ENCODE measurements at places on chromosomes 5 and 9.

- DNase-seq, result no peak
These were observed 73.3 kb upstream of the PHF24 start for GRCh38 chr9:34884747-34885189.

- DNase-seq, result no peak
These were observed 3.3 kb downstream of the RNF183 start for GRCh38 chr9:113299800-113300292.

GRCh38 chr9:90724112-90724511 is 77.5 kb upstream of the SYK start:
- no peak for DNase-seq

DNA sequence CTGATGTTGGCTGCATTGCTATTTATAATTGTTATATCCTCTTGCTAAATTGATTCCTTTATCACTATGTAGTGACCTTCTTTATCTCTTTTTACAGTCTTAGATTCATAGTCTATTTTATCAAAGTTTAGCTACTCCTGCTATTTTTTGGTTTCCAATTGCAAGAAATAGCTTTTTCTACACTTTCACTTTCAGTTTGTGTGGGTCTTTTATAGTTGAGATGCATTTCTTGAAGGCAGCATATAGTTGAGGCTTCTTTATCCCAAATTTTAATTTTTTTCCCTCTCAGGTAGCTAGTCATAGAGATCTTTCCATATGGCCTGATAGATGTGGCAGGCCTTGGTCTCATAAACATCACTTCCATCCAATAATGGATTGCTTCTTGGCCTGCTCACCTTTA is 228.5 kb downstream of the COMMD10 start:
- DNase-seq, result no peak

DNA sequence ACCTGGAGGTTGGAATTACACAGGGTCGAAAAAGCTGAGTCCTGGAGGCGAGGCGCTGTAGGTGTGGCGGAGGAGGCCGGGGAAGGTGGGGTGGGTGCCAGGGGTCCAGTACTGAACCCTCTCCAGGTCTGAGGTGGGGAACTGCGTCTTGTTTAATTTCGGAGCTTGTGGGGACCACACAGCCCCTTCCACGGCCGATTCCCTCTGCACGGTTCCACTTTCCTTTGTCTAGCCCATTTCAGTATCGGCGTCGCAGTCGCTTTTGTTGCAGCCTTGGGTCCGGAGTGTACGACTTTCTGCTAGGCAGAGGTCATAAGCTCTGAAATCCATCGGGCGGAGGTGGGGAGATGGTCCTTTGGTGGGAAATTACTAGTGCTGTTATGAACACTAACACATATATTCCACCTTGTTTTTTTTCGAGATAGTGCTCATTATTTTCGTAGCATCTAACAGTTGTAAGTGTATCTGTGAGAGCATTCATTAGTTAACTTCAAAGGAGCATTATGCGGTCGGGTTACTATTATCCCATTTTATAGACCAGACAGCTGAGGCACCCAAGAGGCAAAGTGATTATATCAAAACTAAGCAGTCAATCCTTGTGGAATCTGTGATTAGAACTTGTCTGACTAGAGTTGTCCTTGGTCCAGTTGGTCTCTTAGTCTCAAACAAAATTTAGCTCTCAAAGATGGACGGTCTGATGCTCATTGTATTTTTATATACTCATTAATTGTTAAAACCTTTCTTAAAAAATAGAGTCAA is 737 bp downstream of the RNF180 start:
- no peak for DNase-seq

DNA sequence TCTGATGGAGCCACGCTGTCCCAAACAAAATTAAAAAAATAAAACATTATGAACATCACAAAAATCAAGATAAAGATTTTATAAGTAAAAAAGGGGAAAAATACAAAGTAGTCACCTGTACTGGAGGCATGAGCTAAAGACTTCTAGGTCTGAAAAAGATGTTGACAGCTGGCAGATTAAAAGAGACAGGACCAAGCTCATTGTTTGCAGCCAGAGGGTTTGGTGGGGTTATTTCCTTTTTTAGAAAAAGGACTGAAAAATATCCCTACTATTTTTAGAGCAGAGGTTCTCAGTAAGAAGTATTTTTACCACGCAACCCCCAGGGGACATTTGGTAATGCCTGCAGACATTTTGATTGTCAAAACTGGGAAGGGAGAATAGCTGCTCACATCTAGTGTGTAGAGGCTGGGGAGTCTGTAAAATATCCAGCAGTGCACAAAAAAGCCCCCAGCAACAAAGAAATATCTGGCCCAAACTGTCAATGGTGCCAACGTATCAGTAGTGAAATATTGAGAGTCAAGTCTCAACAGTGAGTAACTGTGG is 353.4 kb downstream of the TLE1 start:
- DNase-seq, result no peak

GRCh38 chr5:143111799-143112198 is 291.7 kb downstream of the NR3C1 start:
- no peak for DNase-seq

DNA sequence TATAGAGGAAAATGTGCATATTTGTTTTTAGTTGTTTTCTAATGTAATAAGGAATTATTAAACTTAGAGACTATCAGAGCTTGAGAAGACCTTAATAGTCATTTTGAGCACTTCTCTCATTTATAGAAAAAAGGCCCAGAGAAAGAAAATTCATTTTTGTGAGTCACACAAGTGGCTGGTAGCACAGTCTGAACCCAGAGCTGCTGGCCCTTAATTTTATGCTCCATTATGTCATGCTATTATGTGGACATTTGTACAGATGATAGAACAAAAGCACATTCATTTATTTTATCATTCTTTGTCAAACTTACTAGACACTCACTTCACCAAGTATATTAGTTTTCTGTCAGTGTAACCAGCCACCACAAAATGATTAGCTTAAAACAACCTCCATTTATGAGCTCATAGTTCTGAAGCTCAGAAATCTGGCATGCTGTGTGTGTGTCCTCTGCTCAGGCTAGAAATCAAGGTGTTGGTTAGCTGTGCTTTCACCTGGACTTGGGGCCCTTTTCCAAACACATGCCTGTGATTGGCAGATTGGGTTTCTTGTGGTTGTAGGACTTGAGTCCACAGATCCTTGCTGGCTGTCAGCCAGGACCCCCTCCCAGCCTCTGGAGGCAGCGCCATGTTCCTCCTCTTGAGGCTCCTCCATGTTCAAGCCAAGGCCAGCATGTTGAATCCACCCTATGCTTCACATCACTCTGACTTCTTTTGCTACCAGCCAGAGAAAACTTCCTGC is 188.9 kb downstream of the ARHGAP26 start:
- no peak for DNase-seq

GRCh38 chr5:139831624-139832023 is 36.0 kb downstream of the PSD2 start:
- DNase-seq, result no peak

GRCh38 chr5:136084698-136085097 is 47.9 kb upstream of the SMAD5 start:
- no peak for DNase-seq
